ENCODE measurements at places on chromosomes 3 and 15.
A peak's percentile ranks its signal among the peaks of the same experiment; 100 is the strongest.

DNA sequence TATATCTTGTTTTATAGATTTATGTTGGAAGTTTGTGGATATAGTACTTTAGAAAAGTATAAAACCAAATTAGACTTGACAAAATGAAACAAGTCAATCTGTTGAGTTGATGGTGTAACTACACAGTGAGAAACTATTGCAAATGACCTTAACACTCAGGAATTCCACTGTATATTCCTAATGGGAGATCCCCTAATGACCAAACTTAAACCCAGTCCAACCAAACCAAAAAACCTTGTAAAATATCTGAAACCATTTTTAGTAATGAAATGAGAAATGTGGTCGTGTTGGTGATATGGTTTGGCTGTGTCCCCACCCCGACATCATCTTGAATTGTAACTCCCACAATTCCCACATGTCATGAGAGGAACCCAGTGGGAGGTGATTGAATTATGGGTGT, 31.9 kb upstream of the ATP13A3 start:
- DNase-seq: no peak

DNA sequence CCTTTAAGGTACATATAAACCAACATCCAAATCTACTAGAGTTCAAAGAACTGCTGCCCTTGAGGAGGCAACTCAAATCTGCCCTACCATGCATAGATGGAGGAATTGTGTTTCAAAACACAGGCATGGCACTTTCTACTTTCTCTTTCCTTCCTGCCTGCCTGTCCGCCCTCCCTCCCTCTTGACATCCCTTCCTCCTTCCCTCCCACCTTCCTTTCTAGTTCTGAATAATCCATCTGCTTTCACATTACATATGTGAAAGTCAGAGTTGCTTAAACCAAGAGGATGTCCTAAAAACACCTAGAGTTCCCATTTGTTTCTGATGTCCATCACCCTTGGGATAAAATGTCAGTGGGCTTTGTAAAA, 537.6 kb downstream of the FOXP1 start:
- no peak for DNase-seq

- DNase-seq: no peak
These were observed 139.5 kb upstream of the HACD2 start for GRCh38 chr3:123724306-123724705.

DNA sequence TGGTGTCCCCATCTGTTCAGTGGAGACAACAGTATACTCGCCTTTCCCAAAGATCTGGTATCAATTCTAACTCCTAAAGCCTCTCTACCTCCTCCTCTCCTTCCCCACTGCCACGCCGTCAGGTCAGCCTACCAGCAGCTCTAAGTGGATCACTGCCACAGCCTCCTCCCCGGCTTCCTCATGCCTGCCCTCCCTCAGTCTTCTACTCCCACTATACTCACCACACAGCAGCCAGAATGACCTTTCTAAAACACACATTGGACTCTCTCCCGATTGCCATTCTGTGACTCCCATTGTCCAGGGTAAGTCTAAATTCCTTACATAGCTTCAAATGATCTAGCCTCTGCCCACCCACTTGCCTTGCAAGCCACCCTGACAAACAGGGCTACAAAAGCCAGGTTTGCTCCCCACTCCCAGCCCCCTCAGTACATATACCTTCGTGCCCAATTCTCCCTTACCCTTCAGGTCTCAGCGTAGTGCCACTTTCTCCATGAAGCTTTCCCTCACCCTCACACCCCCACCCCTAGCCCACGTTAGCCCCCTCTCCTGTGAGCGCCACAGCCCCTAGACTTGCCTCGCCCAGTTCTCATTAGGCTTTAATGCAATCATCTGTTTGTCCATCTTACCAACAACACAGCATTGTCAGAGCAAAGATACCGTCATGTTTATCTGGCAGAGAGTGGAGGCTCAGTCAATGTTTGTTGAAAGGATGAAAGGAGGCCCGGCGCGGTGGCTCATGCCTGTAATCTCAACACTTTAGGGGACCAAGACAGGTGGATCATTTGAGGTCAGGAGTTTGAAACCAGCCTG, 9.5 kb upstream of the SEMA7A start:
- no peak for DNase-seq

DNA sequence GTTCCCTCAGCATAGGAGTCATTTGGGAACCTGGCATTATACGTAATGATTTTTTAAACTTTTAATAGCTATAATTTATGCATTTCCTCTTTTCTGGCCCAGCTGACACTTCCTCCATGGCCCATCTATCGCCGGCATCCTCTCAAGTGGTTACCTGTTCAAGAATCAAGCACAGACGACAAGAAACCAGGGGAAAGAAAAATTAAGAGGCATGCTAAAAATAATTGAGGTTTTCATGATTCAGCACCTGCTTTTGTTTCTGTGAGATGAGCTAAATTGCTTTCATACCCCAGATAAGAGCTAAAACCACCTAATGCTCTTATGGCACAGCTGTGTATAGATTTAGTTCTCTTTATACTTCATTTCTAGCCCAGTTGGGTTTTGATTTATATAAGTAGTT, 1.7 kb downstream of the SPCS1 start:
- DNase-seq: no peak

DNA sequence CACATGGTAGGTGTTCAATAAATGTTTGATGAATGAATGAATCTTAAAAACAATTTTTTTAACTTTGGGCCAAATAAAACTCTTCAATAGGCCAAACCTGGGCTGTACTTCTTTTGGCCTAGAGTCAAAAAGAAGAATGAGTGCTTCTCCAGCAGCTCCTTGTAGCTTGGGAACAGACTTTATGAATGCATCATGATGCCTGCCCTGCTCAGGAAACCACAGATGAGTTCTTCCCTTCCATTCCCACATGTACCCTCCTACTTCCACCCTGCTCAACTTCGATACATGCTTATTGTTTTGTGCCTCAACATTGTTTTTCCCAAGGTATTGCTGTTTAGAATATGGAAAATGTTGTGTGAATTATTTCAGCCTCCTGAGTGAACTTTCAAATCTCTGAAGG, 87.0 kb downstream of the FILIP1L start:
- no peak for DNase-seq

GRCh38 chr3:129865806-129866205, 27.7 kb downstream of the TMCC1 start:
- no peak for DNase-seq

GRCh38 chr15:22981051-22981840, 1.1 kb upstream of the CYFIP1 start:
- DNase-seq: no peak

DNA sequence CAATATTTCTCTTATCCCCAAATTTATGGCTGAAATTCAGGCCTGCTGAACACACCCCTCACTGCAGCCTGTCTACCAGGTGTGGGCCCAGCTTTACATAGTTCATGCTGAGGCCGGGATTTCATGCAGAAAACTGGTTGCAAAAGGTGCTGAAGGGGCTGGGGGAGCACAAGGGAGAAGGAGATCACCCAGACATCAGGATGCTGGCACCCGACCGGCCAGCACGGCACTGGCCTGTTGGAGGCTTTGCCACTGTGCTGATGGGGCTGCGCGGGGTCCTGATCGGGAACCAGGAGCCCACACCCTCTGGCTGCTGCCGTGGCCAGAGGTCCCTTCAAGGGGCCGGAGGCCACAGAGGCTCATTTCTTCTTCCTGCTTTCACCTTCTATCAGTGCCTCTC, 177.9 kb upstream of the C2CD4B start:
- no peak for DNase-seq

- DNase-seq: no peak
These were observed 257.2 kb upstream of the TPRG1 start for GRCh38 chr3:188914552-188914951.

DNA sequence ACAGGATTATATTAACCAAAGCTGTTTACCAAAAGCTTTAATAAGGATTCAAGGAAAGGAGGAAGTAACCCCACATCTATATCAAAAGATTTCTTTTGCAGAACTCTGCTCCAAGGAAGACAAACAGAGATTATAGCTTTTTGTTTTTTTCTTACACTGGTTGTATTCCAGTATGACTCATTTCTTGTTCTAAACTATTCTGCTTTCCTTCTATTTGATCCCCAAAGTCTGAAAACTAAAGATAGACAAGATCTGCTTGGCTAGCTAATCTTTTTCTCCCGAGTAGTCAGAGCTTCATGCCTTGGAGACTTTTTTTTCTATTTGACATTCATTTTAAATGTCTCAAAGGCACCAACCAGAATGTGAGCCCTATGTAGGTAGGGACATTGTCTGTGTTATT, 36.8 kb upstream of the FRMD5 start:
- no peak for DNase-seq

DNA sequence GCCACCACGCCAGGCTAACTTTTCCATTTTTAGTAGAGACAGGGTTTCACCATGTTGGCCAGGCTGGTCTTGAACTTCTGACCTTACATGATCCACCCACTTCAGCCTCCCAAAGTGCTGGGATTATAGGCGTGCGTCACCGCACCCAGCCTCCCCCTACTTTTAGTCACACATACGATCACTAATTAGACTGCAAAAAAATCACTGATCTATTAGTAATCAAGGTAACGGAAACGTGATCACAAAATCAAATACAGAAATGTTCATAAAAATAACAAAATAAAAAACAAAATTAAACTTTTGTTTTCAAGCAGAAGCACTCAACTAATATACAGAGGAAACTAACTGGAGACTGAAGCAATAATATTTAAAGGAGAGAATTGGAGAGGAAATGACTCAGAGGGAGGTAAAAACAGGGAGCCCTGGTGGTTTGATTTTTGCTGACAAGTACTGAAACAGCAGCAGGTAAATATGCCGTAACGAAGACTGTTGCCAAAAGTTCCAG, 4.6 kb downstream of the WDR53 start:
- no peak for DNase-seq

DNA sequence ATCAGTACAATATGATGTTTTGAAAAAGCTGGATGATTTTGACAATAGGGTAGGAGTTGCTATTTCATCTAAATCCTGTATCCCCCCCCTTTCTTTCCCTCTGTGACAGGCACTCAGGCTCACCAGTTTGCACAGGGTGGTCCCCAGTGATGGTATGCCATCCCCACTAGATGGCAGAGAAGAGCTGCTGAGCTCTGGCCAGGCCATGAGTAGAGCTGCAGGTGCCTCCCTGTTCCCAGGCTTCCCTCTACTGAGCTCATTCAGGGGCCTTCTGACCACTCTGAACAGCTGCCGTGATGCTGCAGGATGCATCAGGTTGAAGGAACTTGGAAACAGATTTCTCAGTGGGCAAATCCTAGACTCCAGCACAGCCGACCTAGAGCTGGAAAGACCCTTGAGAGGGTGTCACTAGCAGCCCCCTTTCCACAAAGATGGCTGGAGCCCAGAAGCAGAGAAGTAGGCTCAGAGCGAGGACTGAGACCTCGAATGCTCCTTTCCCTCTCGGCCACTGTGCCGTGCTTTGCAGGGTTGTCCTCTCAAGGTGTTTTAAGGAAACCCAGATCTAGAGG, 45.1 kb downstream of the EFCAB12 start:
- peak; percentile 22 for DNase-seq

DNA sequence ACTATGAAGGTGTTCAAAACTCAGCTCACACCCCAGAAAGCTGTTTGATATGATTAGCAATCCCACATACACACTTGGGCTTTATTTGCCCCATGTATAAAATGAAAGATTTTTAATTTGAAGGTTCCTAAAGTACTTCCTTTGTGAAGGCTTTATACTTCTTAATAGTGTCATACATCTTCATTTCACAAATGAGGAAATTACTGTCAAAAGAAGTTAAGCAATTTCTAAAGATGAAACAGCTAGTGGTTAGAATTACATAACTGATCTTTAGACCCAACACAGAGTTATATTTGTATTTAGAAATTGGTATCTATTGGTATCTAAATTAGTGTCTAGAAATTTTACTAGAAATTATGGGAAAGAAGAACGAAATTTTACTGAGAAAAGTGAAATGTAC, 7.1 kb downstream of the CD200R1 start:
- DNase-seq: no peak

GRCh38 chr15:44397869-44398268, 29.6 kb upstream of the CTDSPL2 start:
- DNase-seq: no peak

GRCh38 chr3:40557575-40558161, 32.9 kb downstream of the ZNF621 start:
- DNase-seq: no peak

DNA sequence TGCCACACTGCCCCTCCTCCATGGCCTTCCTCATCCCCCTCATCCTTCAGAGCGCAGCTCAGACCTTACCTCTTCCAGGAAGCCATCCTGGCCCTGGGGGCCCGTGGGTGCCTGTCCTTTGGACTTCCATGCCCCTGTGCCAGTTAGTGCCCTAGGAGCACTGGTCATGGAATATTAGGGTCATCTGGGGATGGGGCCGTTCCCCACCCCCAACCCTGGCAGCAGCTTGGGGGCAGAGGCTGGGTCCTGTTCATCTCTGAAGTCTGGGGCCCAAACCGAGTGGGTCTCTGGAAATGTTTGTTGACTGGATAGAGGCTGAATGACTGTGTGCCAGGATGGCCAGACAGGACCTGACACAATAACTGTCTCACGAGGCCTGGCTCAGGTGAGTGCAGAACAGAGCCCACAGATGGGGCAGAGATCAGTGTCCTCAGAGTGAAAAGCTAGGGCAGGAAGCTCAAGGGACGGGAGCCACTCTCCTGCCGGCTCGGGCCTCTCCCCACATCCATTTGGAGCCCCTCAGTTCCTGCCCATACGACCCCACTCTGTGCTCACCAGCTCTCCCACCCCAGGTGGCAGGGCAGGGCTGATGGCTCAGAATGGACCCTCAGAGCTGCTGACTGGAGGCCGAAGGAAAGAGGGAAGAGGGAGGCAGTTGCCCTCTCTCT, 62.5 kb downstream of the TLE3 start:
- no peak for DNase-seq

- no peak for DNase-seq
These were observed 6.6 kb upstream of the BTLA start for GRCh38 chr3:112505907-112506306.

DNA sequence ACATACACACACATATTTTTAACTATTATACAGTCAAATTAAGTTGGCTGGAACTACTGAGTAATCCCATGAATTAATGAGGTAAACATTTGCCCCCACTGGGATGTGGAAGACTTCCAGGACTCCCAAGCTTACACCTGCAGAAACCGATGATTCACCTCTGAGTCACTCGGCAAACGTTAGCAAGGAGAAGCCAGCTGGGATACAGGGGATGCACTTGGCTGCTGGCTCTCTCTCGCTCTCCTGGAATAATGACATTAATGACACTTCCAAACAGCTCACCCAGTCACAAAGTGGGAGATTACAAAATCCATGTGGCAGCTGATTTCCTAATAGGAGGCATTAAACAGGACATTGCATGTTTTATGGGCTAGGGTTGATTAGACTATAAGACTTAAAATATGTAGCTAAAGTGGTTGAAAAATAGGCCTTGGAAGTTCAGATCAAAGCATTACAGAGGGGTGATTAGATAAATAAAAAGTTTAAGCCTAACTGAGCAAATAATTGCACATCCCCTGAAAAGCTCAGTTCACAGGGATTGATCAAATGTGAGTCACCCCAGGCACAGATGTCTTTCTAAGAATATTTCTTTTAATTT, 500.9 kb downstream of the SOX2 start:
- no peak for DNase-seq

DNA sequence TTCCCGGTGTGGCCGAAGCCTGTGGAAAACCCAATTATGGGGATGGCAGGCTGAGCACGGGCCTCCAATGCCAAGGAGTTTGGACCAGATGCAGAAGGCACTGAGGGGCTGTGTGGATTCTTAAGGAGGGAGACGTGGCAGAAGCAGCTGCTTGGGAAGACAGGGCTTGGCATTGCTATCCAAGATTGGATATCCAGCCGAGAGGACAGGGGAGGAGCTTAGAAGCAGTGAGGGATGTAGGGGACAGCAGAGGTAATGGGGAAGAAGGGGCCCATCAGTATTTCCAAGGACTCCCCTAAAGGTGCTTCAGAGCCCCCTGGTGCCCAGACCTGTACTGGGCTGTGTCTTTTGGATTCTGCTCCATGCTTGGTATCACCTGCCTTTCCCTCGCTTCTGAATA, 112.8 kb upstream of the TLE3 start:
- no peak for DNase-seq

Measured in GM12864 (cell line).